ENCODE measurements at places on chromosomes 3 and 15.

- DNase-seq, result no peak
Measured at GRCh38 chr3:26484140-26484539, 138.4 kb upstream of the LRRC3B start.

- no peak for DNase-seq
Measured at GRCh38 chr3:53730576-53730975, 115.6 kb downstream of the CHDH start.

- no peak for DNase-seq
Measured at GRCh38 chr3:41580274-41580959, 381.1 kb downstream of the CTNNB1 start.

- DNase-seq, result no peak
Measured at GRCh38 chr3:155646669-155647068, 98.2 kb downstream of the PLCH1 start.

GRCh38 chr3:94413336-94414108 lies 350.7 kb downstream of the NSUN3 start:
- no peak for DNase-seq

- DNase-seq, result no peak
Measured at GRCh38 chr3:104032283-104032682, 1334.4 kb upstream of the ALCAM start.

DNA sequence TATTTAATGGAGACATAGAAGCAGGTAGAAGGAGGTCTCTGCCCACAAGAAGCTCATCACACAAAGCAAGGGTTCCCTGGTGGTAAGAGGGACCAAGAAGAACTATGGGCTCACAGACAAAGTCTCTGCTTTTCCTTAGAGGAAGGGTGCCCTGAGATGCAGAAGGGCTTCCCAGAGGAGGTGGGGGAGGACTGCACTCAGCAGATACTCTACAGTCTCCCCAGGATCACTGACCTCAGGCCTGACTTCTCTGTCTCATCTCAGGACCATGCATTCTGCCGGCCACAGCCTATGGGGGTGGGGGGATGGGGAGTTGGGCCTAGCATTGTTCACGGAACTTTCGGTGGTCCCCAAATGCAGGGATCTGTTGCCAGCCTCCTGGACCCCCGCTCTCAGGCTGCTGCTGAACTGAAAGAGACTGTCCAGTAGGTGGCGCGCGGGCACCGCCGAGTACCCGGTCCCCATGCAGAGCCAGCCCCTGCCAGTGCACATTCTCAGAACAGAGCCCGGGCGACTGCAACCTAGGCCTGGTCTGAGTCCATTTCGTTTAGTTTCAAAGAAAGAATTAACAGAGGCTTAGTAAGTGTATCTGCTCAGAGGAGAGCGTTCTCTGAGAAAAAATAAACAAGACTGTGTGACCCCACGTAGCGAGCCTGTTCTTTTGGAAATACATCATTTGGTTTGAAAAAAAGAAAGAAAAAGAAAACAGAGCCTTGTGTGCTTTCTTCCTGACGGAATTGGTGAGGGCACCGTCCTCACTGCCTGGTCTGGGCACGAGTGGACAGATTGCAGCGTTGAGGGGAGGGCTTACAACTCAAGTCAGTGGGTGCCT lies 74.1 kb downstream of the LRTM1 start:
- peak; percentile 21 for DNase-seq

DNA sequence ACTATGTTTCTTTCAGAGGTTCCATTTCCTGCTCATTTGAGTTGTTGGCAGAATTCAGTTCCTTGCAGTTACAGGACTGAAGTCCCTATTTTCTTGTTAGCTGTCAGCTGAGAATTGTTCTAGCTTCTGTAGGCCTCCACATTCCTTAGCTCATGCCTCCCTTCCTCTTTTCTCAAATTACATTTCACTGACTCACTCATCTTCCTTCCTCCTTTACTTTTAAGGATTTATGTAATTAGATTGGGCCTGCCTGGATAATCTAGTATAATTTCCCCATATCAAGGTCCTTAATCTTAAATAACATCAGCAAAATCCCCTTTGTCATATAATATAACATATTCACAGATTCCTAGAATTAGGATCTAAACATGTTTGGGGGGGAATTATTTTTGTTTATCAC lies 40.6 kb upstream of the RBMS3 start:
- no peak for DNase-seq

GRCh38 chr3:150254309-150254708 lies 153.8 kb upstream of the TSC22D2 start:
- DNase-seq, result no peak

DNA sequence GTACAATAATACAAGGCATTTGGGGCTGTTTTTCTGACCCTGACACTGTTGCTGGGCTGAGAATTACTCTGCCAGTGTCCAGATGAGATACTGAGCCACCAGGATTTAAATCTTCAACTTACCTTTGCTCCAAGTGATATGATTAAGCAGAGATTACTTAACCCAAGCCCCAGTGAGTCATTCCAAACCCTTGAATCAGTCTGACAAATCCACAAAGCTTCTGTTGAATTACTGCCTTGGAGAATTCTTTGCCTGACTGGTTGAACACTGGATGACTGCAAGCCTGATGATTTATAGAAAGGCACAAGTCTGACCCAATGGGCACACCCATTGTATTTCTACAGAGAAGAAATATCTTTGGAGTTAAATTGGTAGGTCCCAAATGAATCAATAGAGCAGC lies 88.2 kb upstream of the TSC22D2 start:
- no peak for DNase-seq

DNA sequence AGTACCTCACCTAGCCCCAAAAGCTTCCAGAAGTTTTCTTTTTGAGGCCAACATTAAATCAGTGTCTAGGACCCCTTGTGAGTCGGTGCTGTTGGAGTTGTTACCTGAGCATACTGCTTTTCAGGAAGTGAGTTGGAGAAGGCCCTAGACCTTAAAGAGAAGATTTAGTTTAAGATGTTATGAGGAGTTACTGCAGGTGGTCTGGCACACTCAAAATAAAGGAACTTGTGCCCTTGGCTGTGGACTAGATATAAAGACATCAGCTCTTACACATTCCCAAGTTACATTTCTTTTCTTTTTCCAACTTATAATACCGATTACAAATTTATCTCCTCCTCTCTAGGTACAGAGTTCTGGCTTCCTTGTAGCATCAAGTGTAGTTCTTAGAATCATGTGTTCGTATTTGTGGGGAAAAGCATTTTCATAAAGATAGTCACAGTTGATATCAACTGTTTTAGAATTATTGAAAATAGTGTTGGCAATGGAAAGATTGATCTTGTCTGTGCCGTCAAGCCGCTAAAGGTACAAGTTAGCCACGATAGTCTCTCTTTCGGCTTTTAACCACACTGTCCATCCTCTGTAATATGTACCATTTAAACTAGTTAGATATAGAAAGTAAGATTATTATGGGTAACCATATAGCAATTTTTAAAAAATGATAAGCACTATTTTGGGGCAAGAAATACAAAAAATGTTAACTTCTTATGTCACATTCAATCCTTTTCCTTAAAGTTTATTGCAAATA lies 8.6 kb downstream of the ZIC1 start:
- DNase-seq, result no peak

GRCh38 chr15:99452010-99452409 lies 113.8 kb upstream of the MEF2A start:
- no peak for DNase-seq

DNA sequence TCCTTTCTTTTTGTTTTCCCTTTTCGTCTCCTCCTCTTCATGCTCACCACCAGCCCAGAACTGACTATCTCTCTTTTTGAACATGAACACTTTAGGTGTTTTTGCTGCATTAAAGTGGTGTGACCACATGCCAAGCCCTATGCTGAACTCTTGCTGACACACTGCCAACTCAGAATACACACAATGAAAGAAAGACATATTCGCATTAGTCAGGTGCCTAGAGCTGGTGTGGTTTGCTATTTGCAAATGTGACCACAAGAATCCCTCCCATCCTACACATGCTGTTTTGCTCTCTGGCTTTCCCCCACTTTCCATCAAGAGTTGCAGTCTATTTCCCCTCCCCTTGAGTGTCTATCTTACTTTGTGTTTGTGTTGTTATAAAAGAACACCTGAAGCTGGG lies 967.8 kb upstream of the CFAP20DC start:
- DNase-seq, result peak; percentile 65

DNA sequence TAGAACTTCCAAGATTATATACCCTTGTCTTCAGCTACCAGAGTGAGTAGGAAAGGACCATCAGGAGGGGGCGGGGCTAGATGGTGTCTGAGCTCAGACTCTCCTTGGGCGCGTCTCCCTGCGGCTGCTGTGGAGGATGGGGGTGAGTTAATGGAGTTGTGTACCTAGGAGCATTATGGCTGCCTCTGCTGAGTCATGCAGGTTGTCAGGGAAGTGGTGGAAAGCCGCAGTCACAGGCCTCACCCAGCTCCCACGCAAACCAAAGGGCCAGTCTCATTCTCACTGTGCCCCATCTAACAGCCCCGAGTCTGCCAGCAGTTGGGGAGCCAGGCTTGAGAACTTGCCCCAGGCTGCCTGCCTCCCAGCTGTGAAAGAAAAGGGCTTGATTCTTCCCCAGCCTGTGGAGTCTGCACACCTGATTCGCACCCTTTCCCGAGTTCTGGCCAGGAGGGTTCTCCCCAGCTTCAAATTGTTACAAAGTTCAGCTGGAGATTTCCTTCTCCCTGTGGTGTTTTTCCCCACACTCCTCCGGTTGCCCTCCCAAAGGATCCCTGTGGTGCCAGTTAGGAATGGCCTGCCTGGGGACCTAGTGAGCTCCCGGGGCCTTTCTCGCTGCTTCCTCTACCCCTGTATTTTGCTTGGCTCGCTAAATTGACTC lies 143.3 kb downstream of the HCN4 start:
- DNase-seq, result peak; percentile 24

- no peak for DNase-seq
Measured at GRCh38 chr3:133542871-133543270, 30.6 kb upstream of the CDV3 start.

- DNase-seq, result no peak
Measured at GRCh38 chr3:121722411-121722810, 27.1 kb downstream of the GOLGB1 start.

- no peak for DNase-seq
Measured at GRCh38 chr15:67049351-67050044, 15.9 kb upstream of the SMAD3 start.

DNA sequence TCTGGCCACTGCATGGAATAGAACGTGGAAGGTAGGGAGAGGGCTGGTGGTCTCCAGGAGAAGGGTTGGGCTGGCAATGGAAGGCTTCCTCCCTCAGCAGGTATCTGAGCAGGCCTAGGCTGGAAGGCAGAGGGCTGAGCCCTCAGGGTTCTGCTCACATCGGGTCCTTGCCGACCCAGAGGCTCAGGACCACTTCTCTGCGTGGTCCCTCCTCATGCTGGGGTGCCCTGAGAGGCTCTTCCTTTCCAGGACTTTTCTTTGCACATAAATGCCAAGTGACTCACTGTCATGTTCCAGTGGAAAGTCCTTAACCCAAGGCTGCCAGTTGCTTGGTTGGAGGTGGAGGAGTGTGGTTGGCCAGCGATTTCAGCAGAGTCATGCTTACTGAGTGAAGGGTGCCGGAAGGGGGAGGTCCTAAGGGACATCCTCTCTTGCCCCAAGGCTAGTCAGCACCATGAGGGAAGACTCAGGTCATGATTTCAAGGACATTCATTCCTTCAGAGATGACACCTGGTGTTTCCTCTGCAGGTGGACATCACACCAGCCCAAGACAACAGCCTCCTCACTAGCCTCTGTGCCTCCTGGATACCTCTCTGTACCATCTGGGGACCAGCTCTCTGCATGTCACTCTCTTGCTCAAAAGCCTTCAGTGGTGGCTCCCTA lies 8.2 kb downstream of the SLC6A6 start:
- DNase-seq, result no peak

DNA sequence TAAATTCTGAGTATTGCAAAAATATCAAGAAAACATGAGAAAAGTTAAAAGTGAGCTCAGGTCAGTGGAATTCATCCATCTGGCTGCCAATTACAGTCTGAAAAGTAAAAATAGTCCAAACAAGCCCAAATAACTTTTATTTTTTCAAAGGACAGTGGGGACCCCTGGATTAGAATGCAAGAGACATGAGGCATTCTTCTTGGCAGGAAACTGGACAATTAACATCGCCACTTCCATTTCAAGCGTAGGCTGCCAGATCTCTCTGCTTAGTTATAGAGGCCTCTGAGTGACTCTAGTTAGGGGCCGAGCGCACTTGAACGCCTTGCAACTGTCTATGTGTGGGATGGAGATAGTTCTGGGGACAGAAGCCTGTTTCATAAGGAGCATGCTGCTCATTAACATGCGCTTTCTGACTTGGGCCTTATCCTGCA lies 189.1 kb downstream of the GHSR start:
- DNase-seq, result no peak

DNA sequence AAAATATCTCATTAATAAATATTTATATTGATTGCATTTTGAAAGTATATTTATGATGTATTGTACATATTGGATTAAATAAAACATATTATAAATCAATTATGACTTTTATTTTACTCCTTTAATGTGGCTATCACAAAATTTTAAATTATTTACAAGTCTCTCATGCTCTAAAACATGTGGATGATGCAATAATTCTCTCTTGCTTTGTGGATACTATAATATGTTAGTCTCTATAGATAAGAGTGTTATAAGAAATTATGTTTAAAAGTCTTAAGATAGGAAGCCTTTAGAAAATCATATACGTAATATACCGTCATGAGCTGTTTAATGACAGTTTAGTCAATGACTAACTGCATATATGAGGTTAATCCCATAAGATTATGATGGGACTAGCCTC lies 547.4 kb upstream of the ALCAM start:
- no peak for DNase-seq

DNA sequence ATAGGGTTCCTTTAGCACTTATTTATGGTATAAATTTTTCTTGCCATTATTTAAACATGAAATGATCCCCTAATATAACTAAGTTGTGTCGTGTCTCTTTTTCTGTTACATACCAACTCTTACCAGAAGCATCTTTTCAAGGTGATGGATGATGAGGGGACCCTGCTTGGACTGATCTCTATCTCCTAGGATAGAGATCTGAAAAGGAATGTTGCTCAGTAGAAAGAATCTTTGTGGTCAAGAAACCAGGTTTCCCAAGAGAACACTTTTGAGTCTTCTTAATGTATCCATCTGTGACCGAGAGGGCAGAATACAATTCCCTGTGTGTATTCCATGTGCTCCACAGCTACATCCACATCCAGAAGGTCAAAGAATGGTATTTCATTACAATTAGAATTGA lies 409.7 kb downstream of the MAGI1 start:
- no peak for DNase-seq

GRCh38 chr3:52721002-52721729 lies 15.3 kb downstream of the SPCS1 start:
- peak; percentile 34 for DNase-seq

DNA sequence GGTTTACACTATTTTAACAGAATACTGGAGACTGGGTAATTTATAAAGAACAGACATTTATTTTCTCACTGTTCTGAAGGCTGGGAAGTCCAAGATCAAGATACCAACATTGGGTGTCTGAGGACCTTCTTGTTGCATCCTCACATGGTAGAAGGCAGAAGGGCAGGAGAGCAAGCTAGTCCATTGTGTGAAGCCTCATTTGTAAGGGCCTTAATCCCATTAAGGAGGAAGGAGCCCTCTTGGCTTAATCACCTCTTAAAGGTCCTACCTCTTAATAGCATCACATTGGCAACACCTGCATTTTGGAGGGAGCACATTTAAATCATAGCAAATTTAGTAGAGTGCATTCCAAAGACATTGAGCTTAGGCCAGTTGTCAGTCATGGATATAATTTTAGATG lies 26.2 kb downstream of the UBE2Q2 start:
- DNase-seq, result no peak

- DNase-seq, result no peak
Measured at GRCh38 chr3:197122394-197122793, 92.8 kb upstream of the MELTF start.
